ENCODE measurements at places on chromosomes 1 and 21.
A peak's percentile ranks its signal among the peaks of the same experiment; 100 is the strongest.

DNA sequence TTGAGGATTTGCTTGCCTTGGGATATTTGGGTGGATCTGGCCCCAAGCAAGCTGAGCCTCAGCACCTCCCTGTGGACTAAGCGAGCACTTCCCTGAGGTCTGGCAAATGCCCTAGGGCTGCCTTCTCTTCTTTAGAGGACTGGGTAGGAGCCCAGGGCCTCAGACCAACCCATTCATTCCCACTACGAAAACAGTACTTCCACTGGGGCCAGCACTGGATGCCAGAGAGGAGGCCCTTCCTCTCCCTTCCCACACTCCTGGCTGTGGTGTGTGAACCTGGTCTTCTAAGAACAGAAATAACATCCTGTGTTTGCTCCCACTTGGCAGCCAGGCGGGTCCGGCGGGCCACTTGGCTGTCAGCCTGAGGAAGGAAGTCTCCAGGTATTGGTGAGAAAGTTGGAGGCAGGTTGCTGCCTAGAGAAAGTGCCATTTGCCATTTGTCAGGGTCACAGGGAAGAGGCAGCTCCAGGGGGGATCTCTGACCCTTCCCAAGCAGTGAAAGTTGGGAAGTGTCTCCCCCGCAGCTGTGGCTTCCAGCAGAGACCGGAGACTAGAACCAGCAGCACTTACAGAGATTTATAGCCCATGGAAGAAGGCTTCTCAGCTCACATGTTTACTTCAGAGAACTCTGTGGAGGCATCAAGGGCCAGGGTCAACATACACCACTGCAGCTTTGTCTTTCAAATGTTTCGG lies 323.5 kb downstream of the SIPA1L2 start:
- DNase-seq = no peak

DNA sequence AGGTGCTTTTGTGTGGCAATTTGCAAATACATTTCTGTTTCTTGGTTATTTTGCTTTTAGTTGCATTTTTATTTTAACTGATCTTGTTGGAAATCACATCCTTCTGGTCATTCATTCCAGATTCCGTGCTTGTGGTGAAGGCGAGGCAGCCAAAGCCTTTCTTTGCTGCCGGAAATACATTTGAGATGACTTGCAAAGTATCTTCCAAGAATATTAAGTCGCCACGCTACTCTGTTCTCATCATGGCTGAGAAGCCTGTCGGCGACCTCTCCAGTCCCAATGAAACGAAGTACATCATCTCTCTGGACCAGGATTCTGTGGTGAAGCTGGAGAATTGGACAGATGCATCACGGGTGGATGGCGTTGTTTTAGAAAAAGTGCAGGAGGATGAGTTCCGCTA lies 34.8 kb upstream of the CD101 start:
- DNase-seq = peak; percentile 65

DNA sequence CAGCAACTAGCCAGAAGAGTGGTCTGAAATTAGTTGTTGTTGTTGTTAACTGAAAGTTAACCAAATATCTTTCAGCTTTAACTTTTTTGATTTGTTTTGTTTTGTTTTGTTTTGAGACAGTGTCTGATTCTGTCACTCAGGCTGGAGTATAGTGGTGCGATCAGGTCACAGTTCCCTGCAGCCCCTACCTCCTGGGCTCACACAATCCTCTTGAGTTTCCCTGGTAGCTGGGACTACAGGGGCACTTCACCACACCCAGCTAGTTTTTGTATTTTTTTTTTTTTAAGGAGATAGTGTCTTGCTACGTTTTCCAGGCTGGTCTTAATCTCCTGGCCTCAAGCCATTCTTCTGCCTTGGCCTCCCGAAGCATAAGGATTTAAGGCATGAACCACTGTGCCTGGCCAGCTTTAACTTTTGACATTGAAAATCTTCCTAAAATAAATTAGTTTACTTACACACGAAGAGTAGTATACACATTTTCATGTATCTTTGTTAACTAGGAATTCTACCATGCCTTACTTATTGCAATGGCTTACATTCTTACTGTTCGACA lies 45.0 kb downstream of the GNG12 start:
- DNase-seq = no peak

GRCh38 chr1:184424945-184425344 lies 38.1 kb downstream of the C1orf21 start:
- DNase-seq = no peak

GRCh38 chr1:1593834-1594601 lies 5.9 kb downstream of the FNDC10 start:
- no peak for DNase-seq

- DNase-seq = no peak
These were observed 220.6 kb upstream of the PLD5 start for GRCh38 chr1:242745079-242745478.

DNA sequence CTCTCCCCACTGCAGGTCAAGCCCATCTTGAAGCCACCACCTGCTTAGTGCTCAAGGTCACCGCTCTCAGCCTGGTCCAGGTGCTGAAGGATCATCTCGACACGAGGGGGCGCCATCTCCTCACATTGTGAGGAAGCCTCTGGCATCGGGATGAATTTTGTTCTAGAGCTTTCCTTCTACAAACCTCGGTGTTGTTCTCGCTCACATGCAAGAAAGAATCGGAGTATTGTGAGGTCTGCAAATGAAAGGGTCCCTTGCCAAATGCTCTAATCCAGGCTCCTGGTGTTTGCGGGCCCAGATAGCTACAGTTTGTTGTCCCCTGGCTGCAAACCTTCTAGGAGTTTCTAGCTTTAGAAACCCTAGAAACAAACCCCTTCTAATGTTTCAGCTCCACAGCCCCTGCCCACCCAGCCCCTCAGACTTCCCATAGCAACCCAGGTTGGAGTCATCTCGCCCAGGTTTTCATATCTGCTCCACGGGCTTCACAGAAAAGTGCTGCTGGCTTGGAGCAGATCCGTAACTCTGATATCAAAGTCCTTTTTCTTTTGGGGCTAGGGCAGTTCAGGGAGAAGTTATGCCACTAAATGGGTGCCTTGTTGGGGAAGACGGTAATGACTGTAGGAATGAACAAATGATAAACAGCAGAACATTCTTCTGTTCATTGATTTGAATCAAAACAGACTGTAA lies 8.6 kb upstream of the ATP5PO start:
- DNase-seq = peak; percentile 84

- DNase-seq = no peak
These were observed 26.9 kb upstream of the CNTN2 start for GRCh38 chr1:205016075-205016474.
